ENCODE measurements at places on chromosomes 7 and 10.

DNA sequence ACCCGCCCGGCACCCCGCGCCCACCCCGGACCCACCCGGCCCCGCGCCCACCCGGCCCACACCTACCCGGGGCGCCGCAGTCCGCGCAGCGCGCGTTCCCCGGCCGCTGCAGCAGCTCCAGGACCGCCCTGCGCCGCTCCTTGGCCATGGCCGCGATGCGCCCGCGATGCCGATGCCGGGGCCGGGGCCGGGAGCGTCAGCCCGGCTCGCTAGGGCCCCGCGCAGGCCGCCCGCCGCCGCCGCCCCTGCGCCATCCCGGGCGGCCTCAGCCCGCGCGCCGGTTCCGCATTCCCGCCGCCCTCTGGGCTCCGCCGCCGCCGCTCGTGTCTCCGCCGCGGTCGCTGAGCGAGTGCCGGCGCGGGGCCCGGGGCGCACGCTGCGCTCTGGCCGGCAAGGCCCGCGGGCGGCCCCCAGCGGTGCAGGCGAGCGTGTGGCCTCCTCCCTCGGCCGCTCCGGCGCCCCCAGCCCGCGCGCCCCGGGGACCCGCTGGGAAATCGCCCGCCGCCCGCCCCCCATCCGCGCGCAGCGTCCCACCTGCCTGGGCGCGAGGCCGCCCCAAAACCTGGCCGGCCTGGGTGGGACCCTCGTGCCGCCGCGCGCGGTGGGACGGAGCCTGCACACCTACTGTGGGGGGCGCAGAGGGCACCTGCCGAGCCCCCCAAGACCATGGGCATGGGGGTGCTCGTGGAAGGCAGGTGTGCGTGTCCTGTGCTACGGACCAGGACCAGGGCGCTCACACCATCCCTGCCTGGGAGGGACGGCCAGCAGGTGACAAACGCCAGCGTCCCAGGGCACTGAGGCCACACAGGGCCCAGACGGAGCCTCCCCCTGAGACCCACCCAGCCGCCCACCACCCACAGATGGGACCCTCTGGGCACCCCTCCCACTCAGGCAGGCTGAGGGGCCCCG is at the start of gene ADAP1:
Gene ADAP1, minus strand, starts transcription at position 351 of the 909 bp plus-strand sequence. Its CDS starts 203 bp downstream, at position 148.
- no peak for DNase-seq

GRCh38 chr7:36045326-36045725 is 107.7 kb upstream of the EEPD1 start:
- no peak for DNase-seq

GRCh38 chr10:78543749-78544362 is 510.2 kb downstream of the RPS24 start:
- no peak for DNase-seq

DNA sequence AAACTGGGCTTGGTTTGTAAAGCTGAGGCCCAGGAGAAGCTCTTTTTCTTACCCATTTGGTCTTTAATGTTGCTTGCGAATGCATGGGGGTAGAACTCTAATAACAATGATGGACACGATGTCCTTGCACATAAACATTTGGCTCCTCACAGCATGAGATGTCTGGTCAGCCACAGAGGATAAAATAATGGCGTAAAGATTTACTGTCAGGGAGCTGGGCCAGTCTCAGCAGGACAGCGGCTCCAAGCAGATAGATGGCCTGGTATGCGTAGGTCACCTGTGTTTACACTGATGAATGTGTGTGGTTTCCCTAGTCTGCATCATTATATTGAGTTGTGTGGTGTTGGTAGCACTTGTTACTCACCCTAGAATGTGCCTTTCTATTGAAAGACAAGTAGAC is 537.4 kb downstream of the CNTNAP2 start:
- DNase-seq: no peak

DNA sequence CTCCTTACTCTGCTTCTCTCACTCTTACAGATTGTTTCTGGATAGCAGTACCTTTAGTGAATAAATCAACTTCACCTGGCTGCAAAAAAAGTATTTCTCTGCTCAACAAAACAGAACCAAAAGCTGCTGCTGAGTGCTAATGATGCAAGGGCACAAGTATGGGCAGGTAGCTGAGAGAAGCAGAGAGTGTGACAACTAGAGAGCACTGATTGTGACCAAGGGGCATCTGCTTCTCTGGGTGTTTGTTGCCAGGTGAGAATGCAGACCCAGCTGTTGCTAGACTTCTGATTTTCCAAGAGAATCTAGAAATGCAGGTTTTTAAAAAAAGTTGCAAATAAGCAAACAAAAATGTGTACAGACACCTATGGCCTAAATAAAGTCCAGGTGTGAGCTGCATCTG is 25.3 kb upstream of the PPIF start:
- no peak for DNase-seq

DNA sequence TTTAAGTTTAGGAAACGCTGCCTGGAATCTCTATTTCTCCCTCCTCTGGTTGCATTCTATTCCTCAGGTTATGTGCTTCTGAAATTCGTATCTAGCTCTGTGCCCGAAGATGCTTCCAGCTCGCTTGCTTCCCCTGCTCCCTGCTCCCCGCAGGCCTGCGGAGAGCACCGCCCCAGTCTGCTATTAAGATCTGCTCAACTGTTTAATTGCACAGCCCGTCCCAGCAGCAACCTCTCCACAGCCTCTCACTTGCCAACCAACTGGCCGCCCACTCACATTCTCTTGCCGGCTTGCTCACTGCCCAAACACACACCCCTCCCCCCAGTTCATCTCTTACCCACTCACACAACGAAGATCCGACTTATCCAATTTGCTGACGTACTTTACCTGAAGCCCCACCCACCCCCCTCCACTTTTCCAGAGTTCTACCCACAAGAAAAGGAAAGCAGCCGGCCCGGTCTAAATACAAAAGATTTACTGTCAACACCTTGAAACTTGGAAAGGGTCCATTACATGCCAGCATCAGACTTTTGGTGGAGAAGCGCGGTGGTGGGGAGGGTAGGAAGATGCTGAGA is 167.3 kb upstream of the KLF14 start:
- DNase-seq: no peak

DNA sequence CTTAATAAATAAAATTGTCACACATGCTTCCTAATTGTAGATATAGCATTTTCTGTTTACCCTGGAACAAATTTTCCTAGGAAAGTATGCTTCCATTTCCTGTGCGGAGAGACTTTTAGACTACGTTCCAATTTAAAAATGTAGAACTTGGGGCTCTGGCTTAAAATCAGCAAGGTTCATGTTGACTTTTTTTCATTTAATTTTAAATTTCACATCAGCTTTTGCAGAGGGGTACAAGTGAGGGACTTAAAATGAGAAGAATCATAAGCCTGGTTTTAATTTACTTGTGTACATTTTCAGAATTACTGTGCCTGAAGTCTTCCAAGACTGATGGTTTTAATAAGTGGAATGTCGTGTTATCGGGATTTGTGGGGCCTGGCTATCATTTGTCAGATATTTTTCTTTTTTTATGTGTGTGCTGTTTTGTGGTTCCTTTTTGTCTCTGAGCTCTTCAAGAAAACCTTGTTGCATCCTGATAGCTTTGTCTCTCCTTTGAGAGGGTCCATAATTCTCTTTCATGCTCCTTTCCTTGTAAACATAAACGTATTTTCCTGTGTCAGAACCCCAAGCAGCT is 8.8 kb upstream of the ATRNL1 start:
- no peak for DNase-seq

DNA sequence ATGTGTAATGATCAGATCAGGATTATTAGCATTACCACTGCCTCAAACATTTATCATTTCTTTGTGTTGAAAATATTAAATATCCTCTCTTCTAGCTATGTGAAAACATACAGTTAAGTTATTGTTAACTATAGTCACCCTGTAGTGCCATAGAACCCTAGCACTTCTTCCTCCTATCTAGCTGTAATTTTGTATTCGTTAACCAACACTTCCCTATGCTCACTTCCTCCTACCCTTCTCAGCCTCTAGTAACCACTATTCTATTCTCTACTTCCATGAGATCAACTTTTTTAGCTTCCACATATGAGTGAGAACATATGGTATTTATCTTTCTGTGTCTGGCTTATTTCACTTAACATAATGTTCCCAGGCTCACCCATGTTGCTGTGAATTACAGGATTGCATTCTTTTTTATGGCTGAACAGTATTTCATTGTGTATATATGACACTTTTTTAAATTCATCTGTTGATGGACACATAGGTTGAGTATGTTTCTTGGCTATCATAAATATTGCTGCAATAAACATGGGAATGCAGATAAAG is 132.7 kb upstream of the RHOBTB1 start:
- no peak for DNase-seq

GRCh38 chr7:10756981-10757380 is 216.7 kb upstream of the PHF14 start:
- DNase-seq: no peak

DNA sequence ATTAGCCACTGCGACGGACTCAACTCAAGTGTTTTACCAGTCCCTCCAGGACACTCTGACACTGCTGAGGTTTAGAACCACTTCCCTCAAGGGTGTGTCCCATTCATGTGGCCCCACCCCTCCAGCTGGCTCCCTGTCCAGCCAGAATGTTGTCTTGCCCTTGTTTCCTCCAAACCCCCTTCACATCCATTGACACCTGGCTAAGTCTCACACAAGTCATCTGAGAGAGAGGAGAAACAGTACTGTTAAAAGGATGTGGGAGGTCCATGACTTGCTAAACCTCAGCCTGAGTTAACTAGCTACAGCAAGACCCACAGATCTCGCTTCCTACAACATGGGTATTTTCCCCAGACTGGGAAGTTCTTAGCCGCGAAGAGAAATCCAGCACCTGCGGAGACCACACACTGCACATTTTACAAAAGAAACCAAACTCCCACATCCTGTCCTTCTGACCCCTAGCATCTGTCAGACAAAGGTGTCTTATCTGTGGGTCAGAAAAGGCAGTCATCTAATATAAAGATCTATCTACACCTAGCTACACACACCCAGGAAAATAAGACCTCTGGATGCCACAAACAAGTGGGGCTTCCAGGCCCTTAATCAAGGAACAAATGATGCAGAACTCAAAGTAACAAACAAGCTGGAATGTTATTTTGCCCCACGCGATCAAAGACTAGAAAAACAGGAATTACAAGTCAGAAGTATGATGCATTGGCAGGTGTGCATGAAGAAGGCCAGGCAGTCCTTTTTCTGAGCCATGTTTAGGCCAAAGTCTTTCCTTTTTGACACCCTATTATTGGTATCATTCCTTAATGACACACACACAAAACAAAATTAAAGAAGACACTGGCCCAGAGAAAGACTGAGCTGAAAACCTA is 13.9 kb downstream of the OSBPL3 start:
- no peak for DNase-seq

- no peak for DNase-seq
Observed at GRCh38 chr10:10826125-10826524, 191.5 kb upstream of the CELF2 start.

- no peak for DNase-seq
Observed at GRCh38 chr10:61606959-61607907, 55.5 kb upstream of the CABCOCO1 start.

DNA sequence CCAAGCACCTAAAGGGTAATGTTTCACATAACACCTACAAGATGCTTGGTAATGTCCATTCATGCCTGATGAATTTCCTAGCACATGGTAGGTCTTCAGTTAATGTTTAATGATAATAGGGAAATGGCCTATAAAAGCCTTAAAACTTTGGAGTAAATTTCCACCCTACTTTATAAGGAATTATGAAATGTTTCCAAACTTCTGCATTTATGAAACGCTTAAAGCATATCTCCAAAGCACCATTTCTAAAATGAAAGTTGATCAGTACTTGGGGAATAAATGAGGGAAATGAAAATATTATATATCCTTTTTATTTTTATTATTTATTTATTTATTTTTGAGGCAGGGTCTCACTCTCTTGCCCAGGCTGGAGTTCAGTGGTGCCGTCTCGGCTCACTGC is 51.8 kb downstream of the INPP5F start:
- DNase-seq: no peak

GRCh38 chr7:127629268-127629854 is 11.4 kb upstream of the PAX4 start:
- no peak for DNase-seq

DNA sequence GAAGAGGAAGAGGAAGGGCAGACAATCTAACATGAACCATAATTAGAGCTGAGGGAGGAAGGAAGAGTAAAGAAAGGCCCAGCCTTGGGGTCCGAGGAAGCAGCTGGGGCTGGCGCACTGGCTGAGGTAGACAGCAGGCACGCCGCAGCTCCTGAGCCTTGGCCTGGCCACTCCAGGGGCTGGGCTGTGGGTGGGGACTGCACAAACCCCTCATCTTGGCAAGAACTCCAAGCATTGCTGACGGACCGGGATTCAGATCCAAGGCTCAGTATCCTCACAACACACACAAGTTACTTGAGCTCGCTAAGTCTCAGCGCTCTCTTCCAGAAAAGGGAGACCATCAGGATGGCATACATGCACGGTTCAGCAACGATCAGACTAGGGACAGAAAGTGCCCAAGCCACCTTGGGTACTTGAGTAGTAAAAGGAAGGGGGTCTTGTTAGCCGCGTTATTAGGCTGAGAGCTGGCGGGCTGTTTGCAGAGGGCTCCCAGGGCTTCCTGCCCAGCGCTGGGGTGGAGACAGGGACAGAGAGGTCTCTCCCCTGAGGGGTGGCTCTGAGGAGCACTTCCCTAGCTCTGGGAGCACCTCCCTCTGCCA is 4.5 kb downstream of the TNS3 start:
- DNase-seq: no peak

DNA sequence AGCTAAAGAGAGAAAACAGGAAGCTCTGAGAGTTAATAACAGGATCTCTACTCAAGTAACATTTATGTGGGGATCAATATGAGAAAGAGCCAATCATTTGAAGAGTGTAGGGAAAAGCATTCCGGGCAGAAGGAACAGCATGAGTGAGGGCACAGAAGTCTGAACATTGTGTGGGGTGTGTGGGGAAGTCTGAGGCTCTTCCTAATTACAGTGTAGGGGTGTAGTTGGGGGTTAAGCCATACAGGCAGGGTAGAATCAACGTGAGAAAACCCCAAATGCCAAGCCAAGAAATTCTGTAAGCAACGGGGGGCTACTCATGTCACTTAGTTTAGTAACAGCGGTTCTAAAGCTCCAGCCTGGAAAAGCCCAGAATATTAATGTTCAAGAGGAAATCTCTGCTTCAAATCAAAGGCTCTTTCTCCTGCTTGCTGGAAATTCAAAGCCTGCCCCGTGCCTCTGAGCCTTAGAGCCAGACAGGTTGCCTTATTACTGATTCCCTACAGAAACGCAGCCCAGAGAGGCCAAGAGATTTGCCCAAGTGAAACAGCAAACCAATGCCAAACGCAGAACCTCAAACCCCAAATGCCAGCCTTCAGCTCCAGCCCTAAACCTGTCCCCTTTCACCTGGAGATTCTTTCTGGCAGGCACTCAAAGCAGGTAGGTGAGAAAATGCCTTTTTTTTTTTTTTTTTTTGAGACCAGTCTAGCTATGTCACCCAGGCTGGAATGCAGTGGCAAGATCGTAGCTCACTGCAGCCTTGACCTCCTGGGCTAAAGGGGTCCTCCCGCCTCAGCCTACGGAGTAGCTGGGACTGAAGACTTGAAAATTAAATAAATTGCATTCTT is 36.1 kb downstream of the DNAJB12 start:
- DNase-seq: no peak

- no peak for DNase-seq
Observed at GRCh38 chr7:92251181-92251580, 5.4 kb downstream of the ANKIB1 start.

DNA sequence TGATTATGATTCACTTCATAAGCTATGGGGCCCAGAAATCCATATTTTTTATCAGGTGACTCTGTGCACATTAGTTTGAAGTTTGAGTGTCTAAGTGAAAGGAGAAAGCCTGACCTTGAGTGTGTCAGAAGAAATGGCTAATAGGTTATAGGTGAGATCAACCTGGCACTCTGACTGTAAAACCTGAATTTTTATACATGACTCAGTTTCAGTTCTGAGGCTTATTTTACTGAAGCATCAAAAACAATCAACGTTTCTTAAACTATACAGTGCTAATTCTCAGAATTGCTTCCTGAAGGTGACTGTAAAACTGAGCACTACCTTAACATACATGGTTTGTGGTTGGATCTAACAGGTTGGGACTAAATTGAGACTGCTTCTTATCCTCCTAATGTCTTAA is 159.4 kb upstream of the AHR start:
- DNase-seq: no peak
